Renal pelvis (tissue), 12 donors: ENCODE measurements at places on chromosomes 11 and 22. TPM values are rescaled to one million over a fixed set of nuclear protein-coding genes. Genes with fewer than 3 reads are reported as not detected.

CCDC134 gene
- polyA plus RNA-seq: 12.2 TPM

OR51E2 gene
- polyA plus RNA-seq: 0.88 TPM

KCNK4 gene
- polyA plus RNA-seq: 0.06 TPM

OR51B4 gene
- polyA plus RNA-seq: 0.18 TPM

PNPLA3 gene
- polyA plus RNA-seq: 2.9 TPM

NRIP3 gene
- polyA plus RNA-seq: 1.1 TPM

GRCh38 chr11:18699848-18700261, 1.3 kb downstream of the TMEM86A start:
- DNase-seq: peak; percentile 57

DNA sequence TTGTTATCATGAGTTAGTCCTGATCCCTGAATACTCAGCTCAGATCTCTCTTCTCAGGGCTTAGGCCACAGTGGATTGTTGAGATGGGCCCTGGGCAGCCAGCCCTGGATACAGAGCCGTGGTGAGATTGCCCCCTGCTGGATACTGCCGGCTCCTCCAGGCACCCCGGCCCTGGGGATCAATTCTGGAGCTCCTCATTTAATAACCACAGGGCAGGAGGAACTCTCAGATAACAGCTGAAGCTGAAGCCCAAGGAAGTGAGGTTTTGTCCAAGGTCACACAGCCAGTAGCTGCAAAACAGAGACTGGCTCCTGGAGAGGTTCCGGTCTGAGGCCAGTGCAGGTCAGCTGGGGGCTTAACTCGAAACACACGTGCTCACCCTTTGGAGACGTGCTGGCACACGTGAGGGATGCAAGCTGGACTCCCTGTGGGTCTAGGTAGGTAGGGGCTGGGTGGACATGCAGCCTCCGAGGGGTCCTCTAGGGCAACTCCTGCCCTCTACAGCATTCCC, 16.0 kb downstream of the USH1C start:
- DNase-seq: no peak

- DNase-seq: no peak
These were observed 40.7 kb downstream of the SLC22A12 start for GRCh38 chr11:64631675-64632074.

GRCh38 chr22:22703715-22704114, 59.3 kb downstream of the GGTLC2 start:
- DNase-seq: no peak

GRCh38 chr11:94866936-94867795, 99.0 kb downstream of the AMOTL1 start:
- no peak for DNase-seq

DNA sequence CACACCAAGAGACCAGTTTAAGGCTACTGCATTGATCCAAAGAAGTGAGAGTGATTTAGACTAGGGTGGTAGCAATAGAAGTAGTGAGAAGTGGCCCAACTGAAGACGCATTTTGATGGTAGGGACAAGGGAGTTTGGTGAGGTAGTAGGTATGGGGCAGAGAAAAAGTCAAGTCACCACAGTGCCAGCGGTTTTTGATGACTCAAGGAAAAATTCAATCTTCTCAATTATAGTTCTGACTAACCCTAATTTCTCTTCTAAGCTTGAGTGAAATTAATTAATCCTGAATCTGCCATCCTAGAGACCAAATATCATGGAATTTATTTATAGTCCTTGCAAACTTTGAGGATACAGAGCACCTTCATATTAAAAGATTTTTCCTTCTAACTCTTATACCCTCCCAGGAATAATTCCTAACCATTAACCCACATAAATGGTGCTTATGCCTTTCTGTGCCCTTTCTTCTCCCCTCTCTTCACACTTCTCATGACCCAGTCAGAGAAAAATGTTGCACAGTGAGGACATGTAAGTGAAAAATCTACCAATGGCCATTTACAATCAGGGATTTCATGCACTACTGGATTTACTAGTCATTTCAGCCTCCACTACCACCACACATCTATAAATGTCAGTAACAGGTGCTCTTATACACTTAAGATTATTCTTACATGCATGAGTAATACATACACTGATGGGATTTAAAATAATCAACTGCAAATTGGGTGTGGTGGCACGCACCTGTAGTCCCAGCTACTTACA, 45.9 kb upstream of the ARHGAP32 start:
- DNase-seq: no peak

GRCh38 chr11:67499808-67500483, 5.2 kb downstream of the PITPNM1 start:
- no peak for DNase-seq

DNA sequence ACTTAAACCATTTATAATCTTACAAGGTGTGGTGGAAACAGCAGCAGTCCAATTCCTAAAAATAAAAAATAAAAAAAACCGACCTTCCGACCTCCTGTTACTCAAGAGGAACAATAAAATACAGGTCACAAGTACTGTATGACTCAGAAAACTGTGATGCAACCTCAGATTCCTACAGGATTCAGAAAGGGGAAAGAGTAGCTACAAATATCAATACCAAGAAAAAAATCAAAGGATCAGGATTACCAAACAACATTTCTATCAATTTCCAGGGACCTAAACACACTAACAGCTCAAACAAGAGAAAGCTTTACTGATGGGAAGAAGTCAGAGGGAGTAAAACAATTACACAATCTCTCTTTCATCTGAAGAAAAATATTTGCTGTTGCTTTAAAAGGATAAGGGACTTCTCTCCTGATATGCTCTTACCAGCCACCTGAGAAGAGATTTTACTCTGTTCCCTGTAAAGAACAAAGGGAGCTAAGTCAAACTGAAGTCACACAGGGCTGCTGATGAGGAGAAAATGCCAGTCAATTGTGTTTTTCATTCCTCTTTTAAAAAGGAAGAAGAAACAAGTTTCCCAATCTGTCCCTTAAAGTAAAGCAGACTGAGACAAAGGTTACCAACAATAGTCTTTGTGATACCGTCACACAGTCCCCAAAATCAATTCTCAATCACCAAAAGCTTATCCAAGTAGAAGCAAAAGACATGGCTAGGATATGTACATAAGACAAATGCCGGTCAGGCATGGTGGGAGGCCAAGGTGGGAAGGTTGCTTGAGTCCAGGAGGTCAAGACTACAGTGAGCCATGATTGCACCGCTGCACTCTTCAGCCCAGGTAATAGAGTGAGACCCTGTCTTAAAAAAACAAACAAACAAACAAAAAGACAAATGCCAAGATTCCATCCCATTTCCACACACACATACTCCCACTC, 39.3 kb downstream of the AMBRA1 start:
- no peak for DNase-seq

DNA sequence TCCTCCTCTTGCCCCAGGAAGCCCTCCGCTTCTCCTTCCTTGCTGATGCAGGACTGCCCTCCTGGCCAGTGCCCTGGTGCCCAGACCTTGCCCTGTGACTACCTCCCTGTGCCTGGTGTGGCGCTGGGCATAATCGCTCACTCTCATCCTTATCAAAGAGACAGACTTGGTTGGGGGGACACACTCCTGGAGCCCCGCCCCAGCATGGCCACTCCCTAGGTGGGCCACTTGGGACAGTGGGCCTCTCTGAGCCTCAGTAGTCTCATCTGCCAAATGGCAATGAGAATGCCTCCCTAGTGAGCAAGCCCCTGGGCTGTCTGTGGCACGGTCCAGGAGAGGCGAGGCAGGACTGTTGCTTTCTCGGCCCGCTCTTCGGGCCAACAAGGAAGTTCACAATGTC, 72.7 kb upstream of the TSPAN18 start:
- DNase-seq: no peak

DNA sequence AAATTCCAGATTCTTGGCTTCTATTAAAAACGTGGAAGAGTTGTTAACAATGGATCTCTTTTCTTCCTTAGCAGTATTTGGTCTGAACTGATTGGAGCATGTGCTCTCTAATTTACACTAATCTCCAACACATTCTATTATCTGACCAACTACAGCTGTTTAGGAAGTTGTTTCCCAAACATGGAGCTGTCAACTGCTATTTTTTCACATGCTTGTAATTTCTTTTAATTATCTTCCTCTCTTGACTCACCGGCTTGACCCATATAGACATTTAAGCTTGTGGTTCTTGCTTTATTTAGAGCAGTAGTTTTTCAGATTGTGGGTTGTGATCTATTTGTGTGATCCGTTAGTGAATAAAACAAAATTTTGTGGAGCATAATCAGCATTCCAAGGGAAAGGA, 40.8 kb downstream of the CTNND1 start:
- DNase-seq: no peak

- DNase-seq: no peak
These were observed 143.2 kb downstream of the BBOX1 start for GRCh38 chr11:27183672-27184457.

DNA sequence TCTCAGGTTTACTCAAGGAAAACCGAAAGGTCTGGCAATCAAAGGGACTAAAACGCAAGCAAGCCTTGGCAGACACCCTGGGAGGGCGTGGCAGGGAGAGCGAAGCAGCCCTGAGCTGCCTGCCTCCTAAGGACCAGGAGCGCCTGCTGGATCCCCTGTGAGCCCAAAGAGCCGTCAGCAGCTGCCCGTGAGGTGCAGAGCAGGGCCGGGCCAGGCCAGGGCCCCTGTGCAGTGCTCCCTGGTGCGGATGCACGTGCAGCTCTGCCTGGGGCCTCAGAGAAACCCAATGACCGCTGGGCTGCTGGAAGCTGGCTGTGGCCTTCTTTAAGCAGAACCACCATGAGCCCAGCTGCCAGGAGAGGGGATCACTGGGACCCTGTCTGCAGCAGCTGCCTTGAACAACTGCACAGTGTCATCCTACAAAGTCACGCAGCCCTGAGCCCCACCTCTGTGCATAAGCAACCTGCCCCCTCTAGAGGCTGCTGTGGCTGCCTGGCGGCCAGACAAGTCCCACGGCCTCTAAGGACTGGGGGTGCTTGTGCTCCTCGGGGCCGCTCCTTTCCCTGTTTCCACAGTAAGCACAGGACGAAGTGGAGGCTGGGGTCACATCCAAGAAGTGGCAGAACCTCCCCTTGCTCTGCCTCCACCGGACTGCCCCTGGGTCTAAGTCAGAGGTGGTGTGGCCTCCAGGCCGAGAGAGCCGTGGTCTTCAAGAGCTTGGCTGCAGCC, 29.1 kb upstream of the COMT start:
- DNase-seq: no peak

DNA sequence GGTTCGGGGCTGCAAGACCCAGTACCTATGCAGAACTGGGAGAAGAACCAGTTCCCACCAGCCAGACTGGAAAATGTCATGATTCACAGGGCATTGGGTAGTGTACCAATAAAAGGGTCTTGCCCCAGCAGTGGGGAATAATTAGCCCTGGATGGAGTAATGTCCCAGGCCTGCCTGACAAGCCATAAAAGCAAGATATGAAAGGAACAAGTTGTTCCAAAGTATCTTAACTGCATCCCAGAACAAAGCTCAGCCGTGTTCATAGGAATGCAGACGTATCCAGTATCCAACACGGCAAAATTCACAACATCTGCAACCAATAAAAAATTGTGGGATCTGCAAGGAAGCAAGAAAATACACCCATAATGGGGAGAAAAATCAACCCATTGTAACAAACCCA, 47.9 kb downstream of the ASCL2 start:
- no peak for DNase-seq

GRCh38 chr11:122933416-122933815, 48.2 kb downstream of the BSX start:
- no peak for DNase-seq

GRCh38 chr11:44494785-44495184, 70.7 kb upstream of the CD82 start:
- DNase-seq: no peak

GRCh38 chr11:19201737-19202605, at the start of gene CSRP3:
Gene CSRP3 (minus strand): TSS chr11:19201983. CDS start chr11:19192448, 9,535 bp downstream.
- DNase-seq: no peak

GRCh38 chr11:119975561-119976152, 162.3 kb downstream of the TRIM29 start:
- DNase-seq: no peak

- no peak for DNase-seq
These were observed 240.5 kb upstream of the FAT3 start for GRCh38 chr11:91984033-91984584.

GRCh38 chr22:17648569-17648968, 10.0 kb downstream of the BCL2L13 start:
- no peak for DNase-seq

DNA sequence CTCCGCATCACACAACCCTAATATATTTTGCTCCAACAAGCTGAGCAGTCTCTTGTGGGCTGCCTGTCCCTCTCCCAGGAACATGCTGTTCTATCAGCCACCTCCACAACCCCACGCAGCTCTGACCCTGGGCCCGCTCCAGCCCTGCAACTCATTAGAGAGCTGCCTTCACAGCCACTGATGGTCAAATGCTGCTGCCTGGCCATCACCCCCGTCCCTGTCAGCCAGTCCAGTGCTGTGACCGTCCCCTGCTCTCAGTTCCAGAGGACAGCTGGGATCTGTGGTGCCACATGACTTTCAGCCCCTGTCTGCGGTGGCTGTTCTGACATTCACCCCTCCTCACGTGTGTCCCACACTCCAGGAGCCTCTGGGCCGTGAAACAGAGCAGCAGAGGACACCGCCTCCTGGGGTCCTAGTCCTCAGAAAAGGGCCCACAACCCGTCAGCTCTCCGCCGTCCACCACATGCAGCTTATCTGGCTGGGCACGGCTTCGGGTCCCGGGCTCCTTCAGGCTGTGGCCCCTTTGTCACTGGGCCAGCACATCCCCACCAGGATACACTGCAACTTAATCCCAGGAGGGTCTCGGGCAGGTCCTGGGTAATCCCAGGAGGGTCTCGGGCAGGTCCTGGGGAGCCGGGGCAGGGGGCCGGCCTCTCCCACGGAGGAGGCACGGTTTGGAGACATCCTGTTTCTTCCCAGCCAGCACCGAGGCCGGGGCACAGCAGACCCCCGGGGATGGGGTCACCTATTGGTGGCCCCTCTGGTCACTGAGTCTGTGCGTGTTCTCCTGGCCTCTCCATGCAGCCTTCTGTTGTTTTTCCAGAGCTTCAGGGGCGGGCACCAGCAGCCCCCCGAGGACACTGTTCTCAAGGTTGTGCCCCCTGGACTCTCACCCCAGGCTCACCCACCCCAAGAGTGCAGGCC, 15.1 kb downstream of the CRELD2 start:
- DNase-seq: no peak

DNA sequence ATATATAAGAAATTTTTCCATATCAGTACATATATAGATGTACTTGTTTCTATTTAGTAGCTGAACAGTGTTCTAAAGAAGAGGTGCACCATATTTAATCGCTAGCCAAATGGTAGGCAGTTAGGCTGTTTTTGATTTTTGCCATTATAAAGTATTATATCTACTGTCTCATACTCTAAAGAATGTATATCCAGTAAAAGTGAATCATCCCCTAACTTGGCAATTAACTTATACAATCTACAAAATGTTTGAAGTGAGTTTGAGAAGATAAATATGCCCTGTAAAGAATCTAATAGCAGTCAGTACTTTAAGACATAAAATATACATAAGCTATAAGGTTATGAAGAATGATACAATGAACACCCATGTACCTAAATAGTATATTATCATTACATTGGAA, 291.5 kb downstream of the SWAP70 start:
- no peak for DNase-seq

- DNase-seq: no peak
These were observed at the start of gene MB for GRCh38 chr22:35617137-35617755. Gene MB (minus strand): TSS chr22:35617329. CDS start chr22:35617257, 72 bp downstream.
